Stimulated activated CD4-positive, alpha-beta T cell treated with anti-CD3 and anti-CD28 coated beads, Interleukin-4, amount 100 ng/mL, for 24 hours (primary cell): ENCODE measurements at places on chromosomes 6 and 20.

DNA sequence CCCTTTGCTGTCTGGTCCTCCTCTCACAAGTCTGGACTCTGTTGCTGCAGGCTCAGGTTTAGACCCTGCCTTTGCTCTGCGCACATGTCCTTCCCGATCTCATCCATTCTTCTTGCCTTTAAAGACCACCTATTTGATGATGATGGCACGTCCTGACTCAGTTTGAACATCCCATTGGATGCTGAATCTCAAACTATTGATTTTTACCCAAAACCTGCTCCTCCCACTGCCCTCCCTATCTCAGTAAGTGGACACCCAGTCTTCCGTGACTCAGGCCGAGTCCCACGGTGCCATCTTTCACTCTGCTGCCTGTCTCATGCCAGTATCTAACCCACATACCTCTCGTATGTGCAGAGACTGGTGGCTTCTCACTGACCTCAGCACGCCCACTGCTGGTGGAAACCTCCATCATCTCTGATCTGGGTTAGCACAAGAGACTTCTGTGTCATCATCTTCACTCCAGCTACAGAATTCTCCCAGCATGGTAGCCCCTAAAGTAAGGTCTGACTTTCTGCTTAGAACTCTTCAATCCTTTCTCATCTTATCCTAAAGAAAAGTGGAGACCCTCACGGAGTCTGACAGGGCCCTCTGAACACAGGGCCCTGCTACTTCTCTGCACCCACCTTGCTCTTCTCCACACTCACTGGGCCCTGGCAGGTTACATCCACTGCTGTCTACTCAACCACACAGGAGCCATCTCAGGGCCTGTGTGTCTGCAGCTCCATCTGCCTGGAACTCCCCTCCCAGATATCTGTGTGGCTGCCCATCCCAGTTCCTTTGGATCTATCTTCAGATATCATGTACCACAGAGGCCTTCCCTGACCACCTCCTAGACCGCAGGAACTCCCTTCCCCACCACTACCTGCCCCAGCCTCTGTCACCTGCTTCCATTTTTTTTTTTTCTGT is 387.1 kb upstream of the AGPAT4 start:
- no peak for DNase-seq

- no peak for DNase-seq
These were observed 903 bp downstream of the CNKSR3 start for GRCh38 chr6:154509421-154510143.

- DNase-seq = no peak
These were observed 332.5 kb upstream of the RUNX2 start for GRCh38 chr6:44995486-44996132.

- peak; percentile 75 for DNase-seq
These were observed at the start of gene CD109 for GRCh38 chr6:73695619-73696421. CD109 (plus strand) TSS chr6:73696203; CDS start chr6:73696216, 13 bp downstream.

GRCh38 chr20:10463622-10464021 is 28.5 kb downstream of the SLX4IP start:
- no peak for DNase-seq

DNA sequence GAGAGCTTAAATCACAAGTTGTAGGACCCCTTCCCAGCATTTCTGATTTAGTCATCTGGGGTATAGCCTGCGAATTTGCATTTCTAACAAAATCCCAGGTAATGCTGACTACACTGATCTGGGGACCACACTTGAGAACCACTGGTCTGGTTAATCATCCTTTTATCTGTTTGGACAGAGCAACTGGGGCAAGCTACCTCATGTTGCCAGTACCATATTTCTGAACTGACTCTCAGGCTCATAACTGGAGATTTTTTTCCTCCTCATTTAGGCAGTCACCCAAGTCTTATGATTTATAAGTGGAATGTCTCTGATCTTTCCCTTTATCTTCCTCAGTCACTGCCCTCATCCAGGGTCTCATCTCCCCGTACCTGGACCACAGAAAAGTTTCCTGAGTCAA is 12.0 kb upstream of the GTF3C6 start:
- DNase-seq = no peak

DNA sequence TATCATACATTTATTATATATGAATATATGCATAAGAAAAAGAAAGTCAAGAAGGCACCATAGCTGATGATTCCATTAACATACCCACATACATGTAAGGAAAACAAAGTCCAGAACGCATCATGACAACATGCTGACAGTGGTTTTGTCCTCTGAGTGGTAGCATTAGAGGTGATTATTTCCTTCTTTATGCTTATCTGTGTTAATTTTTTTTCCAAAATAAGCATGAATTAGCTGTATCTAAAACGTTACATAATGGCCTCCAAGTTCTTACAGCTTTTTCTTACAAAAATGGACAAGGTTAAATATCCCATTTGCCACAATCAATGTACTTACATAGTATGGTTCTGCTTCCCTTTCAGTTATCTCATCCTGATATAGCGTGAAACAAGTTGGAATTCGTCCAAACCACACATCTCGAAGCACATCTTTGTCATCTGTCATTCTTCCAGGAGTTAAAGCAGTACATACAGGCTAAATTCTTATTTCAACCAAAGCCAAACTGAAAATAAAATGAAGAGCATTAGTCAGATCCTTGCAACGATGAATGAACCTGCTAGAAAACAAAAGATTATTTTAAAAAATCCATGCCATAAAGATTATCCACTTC is 9.7 kb downstream of the ATG5 start:
- no peak for DNase-seq

DNA sequence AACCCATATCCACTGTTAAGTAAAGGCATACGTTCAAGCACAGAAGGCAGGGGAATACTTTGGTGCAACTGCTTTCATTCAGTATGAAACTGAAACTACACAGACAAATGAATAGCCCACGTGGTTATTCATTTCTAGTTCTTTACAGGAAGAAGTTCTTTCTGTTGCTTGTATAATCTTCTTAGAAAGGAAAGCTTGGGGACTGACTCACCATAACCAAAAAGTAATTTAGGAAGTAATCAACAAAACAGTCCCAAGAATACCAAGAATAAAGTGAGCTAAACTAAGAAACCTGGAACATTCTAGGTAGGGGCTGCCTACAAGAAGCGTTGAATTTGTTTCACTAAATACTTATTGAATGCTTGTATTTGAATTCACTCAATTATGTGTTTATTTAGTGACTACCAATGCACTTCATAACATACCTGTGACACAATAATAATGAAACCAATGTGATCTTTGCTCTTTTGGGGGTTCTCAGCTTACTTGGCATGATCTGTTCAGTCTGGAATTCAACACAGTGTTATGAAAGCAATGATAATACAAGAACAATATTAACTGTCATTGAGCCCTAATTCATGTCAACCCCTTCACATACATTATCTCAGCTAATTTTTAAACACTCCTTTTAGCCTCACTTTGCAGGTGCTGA is 25.1 kb upstream of the KIAA0408 start:
- peak; percentile 14 for DNase-seq

GRCh38 chr20:36932476-36933426 is 18.8 kb downstream of the SAMHD1 start:
- no peak for DNase-seq

DNA sequence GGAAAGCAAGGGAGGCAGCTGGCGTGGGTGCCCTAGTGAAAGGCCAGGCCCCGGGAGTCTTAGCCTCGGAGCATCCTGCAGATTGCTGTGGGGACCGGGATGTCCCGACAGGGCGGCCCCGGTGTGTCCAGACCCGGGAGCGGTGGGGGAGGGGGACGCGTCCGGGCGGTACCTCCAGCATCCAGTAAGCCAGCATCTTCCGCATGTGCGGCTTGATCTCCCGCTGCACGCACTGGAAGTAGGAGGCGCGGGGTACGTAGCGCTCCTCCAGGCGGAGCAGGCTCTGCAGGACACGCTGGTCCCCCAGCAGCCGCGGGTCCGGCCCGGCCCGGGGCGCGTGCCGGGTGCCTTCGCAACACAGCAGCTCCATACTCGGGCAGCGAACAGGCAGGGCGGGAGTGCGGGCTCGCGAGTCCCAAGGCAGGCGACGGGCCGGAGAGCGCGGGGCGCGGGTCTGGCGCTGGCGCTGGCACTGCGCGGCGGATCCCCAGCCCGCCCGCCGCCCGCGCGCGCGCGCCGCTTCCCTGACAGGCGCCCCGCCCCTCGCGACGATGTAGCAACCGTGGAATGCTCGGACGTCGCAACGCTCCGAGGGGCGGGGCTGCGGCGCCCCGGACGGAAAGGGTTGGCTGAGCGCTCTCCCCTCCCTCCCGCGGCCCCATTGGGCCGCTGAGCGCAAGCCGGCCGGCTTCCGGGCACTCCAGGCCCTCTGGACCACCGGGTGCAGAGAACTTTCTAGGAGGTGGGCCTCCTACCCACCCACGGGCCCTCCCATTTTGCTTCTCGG is at the start of gene CCND3:
Gene CCND3 (minus strand): TSS at position 529 of the 787 bp plus-strand sequence. CDS start 159 bp downstream, at position 370.
- DNase-seq = peak; percentile 90

- DNase-seq = no peak
These were observed 40.6 kb downstream of the BPIFB4 start for GRCh38 chr20:33119725-33120720.

DNA sequence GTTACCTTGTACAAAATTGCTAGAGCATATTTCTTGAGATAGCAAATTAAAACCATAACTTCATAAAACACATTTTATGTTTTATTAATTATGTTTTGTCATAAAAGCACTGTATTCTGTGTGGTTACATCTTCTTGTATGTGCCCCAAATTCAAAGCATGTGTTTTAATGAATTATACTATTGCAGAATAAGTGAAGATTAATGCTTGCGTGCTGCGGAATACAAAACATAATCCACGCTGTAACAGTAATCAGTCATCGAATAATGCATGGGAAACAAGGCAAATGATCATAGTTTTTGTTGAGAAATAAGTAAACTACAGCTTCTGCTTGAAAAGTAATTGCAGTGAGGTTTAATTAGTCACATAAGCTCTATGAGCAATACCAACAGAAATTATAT is 459.2 kb upstream of the SOX4 start:
- DNase-seq = no peak

GRCh38 chr6:33652002-33652401 is 30.9 kb downstream of the ITPR3 start:
- DNase-seq = no peak

- DNase-seq = no peak
These were observed 8.5 kb downstream of the GHRH start for GRCh38 chr20:37253087-37253486.
